Activated CD8-positive, alpha-beta memory T cell treated with anti-CD3 and anti-CD28 coated beads, Interleukin-2, amount 10 ng/mL, durations not matched to agents 7 days and 5 days (primary cell): ENCODE measurements at places on chromosomes 1 and 21. TPM values are rescaled to one million over a fixed set of nuclear protein-coding genes. Genes with fewer than 3 reads are reported as not detected.

GRCh38 chr21:28828981-28829380 is 163.7 kb downstream of the LTN1 start:
- DNase-seq, result no peak
- peaks cover 32% of the 10 kb centered on the region for H3K36me3 ChIP-seq
- no peak overlapping the region for H3K27ac ChIP-seq
- no peak overlapping the region for H3K4me3 ChIP-seq
- H3K4me1 ChIP-seq, result peaks cover 35% of the 10 kb centered on the region

DNA sequence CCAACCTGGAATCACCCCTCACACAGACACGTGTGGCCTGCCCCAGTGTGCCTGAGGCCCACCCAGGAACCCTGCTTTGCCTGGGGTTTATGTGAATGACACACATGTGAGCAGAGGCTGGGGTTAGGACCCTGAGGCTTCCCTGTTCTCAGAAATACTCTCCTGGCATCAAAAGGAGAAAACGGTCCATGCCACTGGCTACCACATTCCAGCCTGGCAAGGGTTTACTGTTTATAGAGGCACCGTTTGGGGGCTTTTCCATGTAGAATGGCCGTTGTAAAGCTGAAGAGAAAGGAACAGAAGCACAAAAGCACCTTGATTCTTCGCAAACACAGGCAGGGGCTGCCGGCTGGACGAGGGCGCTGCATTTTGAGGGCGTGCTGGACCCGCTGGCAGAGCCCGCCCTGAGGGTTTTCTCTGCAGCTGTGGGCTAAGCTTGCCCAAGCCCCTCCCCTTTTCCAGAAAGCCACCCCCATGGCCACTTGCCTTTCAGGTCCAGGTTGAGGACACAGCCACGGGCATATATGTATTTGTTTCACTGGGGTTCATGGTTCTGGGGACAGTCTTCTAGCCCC is 13.0 kb downstream of the TFF3 start:
- peaks cover 22% of the 10 kb centered on the region for H3K27me3 ChIP-seq
- peaks cover 25% of the 10 kb centered on the region for H3K4me1 ChIP-seq
- DNase-seq, result no peak
- no peak overlapping the region for H3K27ac ChIP-seq
- no peaks in the 10 kb centered on the region for H3K36me3 ChIP-seq
- H3K4me3 ChIP-seq, result no peak overlapping the region

DNA sequence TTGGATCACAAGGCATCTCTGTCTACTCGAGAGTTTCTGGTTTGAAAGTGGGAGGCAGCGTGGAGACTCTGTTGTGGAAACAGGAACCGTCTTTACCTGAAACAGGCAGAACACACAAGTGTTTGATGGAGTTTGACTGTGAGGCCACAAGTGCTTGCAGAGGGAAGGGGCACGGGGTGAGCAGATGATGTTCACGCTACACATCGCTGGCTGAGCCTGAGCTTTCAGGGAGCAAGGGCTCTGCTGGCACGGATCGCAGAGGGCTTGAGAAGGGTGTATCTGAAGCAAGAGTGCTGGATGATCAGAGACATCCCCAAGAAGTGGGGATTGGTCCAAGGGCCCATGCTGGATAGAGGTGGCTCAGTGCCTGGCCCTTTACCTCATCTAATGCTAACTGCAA is 59.3 kb downstream of the IGSF21 start:
- H3K4me1 ChIP-seq, result no peaks in the 10 kb centered on the region
- no peaks in the 10 kb centered on the region for H3K36me3 ChIP-seq
- H3K27me3 ChIP-seq, result no peaks in the 10 kb centered on the region
- no peak overlapping the region for H3K27ac ChIP-seq
- no peak for DNase-seq
- H3K4me3 ChIP-seq, result no peak overlapping the region

GRCh38 chr1:234699795-234700665 is 90.1 kb upstream of the IRF2BP2 start:
- H3K36me3 ChIP-seq, result no peaks in the 10 kb centered on the region
- no peaks in the 10 kb centered on the region for H3K4me1 ChIP-seq

GRCh38 chr1:56309065-56309464 is 270.3 kb downstream of the PLPP3 start:
- no peaks in the 10 kb centered on the region for H3K4me1 ChIP-seq
- no peak for DNase-seq
- no peak overlapping the region for H3K27ac ChIP-seq
- H3K4me3 ChIP-seq, result no peak overlapping the region
- no peaks in the 10 kb centered on the region for H3K27me3 ChIP-seq

- peaks cover 26% of the 10 kb centered on the region for H3K36me3 ChIP-seq
- peaks cover 68% of the 10 kb centered on the region for H3K4me1 ChIP-seq
- no peaks in the 10 kb centered on the region for H3K27me3 ChIP-seq
- peak overlapping the region; percentile 84 for H3K27ac ChIP-seq
- peak overlapping the region; percentile 48 for H3K4me3 ChIP-seq
These were observed 76.3 kb downstream of the XCL2 start for GRCh38 chr1:168467452-168467851.

DNA sequence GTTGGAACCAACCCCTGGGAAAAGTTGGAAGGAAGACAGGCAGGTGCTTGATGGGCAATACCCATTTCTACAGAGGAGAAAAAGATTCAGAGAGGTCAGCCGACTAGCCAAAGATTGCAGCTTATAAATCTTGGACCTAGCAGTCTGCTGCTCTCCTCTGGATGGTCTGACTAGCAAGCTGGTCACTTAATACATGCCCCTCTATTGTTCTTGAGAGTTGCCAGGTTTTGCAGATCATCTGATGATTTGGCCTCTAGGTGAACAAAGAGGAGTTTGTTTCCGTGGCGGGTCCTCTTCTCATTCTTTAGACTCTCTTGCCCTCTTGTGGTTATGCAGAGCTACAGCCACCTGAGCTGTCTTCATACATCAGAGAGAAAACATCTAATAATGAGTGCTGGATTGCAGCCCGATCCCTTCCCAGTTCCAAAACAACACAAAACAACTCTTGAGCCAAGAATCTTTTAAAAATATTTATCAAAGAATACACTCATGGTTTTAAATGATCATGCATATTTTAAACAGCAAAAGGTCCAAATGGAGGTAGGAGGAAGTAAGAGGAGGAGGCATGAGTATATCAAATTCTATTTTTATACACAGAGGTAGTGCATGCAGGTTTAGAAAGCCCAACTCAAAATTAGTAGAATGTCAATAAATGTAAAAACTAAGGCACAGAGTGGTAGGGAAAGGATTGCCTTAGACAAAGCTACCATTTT is 115.7 kb downstream of the SLC30A10 start:
- no peaks in the 10 kb centered on the region for H3K36me3 ChIP-seq
- no peak for DNase-seq
- peaks cover 7% of the 10 kb centered on the region for H3K27me3 ChIP-seq
- H3K27ac ChIP-seq, result no peak overlapping the region
- H3K4me1 ChIP-seq, result no peaks in the 10 kb centered on the region
- no peak overlapping the region for H3K4me3 ChIP-seq

- H3K27me3 ChIP-seq, result no peaks in the 10 kb centered on the region
- no peak overlapping the region for H3K27ac ChIP-seq
- no peak overlapping the region for H3K4me3 ChIP-seq
- DNase-seq, result no peak
- no peaks in the 10 kb centered on the region for H3K4me1 ChIP-seq
- H3K36me3 ChIP-seq, result no peaks in the 10 kb centered on the region
These were observed 14.8 kb upstream of the WASF2 start for GRCh38 chr1:27504588-27505419.

DNA sequence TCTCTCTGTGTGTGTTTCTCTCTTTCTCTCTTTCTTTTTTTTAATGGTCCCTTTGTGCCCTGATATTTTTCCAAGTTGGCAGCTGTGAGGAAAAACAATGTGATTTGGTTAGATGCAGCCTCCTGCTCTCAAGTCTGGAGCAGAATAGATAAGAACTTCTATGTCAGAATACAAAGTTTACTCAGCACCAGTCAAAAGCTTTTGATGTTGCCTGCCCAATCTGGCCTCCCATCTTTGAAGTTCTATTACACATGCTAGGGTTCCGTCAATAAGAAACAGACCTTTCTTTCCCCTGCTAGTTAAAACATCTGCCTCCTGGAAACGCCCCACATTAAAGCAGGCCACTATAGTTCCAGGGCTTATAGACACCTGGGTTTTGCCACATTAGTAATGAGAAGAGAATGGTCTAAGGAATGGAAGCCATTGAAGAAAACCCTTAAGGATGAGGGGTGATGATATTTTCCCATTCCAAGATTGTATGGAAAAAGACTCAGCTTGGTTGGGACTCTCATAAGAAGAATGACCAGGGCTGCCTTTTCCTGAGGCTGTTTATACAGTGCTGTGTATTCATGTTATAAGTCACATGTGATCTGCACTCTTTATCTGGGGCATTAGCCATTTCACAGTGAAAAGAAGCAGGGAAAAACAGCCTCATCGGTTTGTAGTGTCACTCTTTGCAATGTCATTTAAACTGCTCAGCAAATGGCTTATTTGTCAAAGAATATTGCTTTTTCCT is 414.7 kb upstream of the PROX1 start:
- no peaks in the 10 kb centered on the region for H3K36me3 ChIP-seq
- H3K4me3 ChIP-seq, result no peak overlapping the region
- H3K27me3 ChIP-seq, result no peaks in the 10 kb centered on the region
- H3K27ac ChIP-seq, result no peak overlapping the region
- no peaks in the 10 kb centered on the region for H3K4me1 ChIP-seq
- DNase-seq, result no peak

DNA sequence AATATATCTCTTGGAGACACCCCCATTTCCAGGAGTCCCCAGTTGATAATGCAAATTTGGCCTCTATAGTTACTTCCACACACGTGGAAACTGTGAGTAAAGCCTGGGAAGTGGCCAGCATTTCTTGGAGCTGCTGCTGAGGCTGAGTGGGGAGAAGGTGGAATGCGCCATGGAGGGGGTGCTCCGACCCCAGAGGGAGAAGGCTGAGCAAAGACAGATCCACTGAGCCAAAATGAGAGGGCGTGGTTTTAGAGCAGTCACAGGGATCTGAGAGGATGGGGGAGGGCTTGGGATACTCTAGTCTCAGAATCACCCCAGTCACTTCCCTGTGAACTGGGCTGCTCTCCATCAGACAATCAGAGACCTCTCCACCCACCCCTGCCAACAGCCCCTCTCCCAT is 38.7 kb downstream of the TRIM62 start:
- no peak for DNase-seq
- H3K4me3 ChIP-seq, result no peak overlapping the region
- H3K36me3 ChIP-seq, result peaks cover 5% of the 10 kb centered on the region
- peaks cover 13% of the 10 kb centered on the region for H3K4me1 ChIP-seq

DNA sequence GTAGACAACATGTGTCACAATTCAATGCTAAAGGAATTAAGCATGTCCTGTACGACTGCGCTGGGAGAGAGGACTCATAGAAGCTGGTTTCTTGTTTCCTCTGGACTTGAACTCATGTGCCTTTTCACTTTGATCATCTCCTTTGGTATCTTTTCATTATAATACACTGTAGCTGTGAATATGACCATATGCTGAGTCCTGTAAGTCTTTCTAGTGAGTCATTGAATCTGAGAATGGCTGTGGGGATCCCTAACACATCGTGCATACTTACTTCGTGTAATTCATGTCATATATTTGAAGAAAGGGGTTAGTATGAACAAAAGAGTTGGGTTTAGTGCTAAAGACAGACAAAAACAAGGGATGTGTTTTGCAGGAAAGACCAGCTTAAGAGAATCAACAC is 148.1 kb upstream of the RUNX1 start:
- H3K36me3 ChIP-seq, result peaks cover 2% of the 10 kb centered on the region
- no peak overlapping the region for H3K27ac ChIP-seq
- H3K4me3 ChIP-seq, result no peak overlapping the region
- no peaks in the 10 kb centered on the region for H3K4me1 ChIP-seq
- DNase-seq, result no peak

DNA sequence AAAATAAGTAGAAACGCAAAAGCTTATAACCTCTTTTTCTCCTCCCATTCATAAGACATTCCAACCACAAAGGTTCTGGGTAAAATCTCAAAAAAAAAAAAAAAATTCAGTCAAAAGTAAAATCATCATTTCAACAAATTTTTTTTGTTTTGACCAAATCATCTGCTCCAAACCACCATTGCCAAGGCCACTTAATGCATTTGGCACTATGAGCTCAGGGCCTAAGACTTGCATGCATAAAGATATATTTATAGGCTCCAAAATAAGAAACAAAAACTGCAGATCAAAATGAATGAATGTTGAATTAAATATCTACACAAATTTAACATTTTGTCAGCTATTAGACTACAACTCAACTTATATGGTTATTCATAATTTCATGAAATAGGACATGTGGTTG is 331.1 kb upstream of the NFIA start:
- no peak overlapping the region for H3K4me3 ChIP-seq
- H3K27me3 ChIP-seq, result no peaks in the 10 kb centered on the region
- H3K4me1 ChIP-seq, result no peaks in the 10 kb centered on the region
- no peak overlapping the region for H3K27ac ChIP-seq

DNA sequence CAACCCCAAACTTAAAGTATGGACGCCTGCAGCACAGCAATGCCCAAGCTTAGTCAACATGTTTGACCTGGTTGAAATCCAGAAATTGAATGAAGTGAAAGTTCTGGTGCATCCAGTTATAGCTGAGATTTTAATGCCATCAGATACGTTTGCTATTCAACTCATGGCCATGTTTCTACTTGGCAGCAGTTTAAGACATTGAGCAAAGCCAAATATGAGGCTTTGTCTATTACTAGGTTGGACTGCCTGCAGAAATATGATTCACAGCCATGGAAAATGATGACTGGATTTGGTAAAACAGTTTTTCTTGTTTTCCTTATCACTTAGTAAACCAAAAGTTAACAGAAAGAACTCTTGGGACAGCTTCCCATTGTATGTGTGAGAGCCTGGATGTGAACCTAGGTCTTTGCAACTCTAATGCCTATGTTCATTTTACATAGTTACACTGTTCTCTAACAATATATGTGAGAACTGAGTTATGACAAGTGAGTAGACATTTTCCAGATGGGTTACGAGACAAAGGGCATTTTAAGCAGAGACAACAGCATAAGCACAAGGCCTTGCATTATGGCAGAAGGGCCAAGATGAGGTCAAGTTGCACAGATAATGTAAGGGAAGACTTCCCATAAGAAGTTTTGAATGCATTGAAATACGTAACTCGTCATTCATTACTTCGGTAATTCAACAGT is 32.4 kb upstream of the MYSM1 start:
- no peak overlapping the region for H3K27ac ChIP-seq
- peaks cover 22% of the 10 kb centered on the region for H3K4me1 ChIP-seq
- H3K27me3 ChIP-seq, result no peaks in the 10 kb centered on the region
- H3K4me3 ChIP-seq, result no peak overlapping the region

DNA sequence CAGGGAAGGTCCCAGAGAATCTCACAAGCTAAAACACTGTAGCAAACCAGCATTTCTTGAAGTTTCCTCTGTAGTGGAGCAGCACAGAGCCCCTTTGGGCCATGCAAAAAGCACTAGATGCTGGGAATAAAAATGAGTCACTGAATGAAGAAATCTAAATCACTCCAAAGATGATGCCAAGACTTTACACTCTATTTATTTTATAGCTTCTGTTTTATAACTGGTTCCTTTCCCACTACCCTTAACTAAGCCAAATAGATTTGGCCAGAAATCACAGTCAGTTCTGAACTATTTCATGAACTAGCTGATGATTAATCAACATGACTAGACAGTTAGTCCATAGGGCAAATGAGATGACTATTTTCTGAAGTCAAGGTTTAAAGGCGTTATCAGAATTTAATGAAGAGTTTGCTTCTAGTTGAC is 89.5 kb downstream of the SCMH1 start:
- no peaks in the 10 kb centered on the region for H3K4me1 ChIP-seq
- H3K36me3 ChIP-seq, result peaks cover 14% of the 10 kb centered on the region
- no peak overlapping the region for H3K4me3 ChIP-seq
- DNase-seq, result no peak

- peak overlapping the region; percentile 90 for H3K4me3 ChIP-seq
- H3K27me3 ChIP-seq, result no peaks in the 10 kb centered on the region
- H3K36me3 ChIP-seq, result peaks cover 31% of the 10 kb centered on the region
- peaks cover 36% of the 10 kb centered on the region for H3K4me1 ChIP-seq
These were observed 67.2 kb downstream of the SLC35A3 start for GRCh38 chr1:100036718-100037655.

TNFRSF4 gene
- total RNA-seq, result 72.4 TPM

AMIGO1 gene
- 0.26 TPM for total RNA-seq

STUM gene
- total RNA-seq, result not detected

HTR1D gene
- not detected for total RNA-seq

NBPF6 gene
- total RNA-seq, result not detected

LEFTY2 gene
- not detected for total RNA-seq

DAB1 gene
- total RNA-seq, result 0.15 TPM
